CD8-positive, alpha-beta T cell (primary cell): ENCODE measurements at places on chromosomes 12 and 14.

DNA sequence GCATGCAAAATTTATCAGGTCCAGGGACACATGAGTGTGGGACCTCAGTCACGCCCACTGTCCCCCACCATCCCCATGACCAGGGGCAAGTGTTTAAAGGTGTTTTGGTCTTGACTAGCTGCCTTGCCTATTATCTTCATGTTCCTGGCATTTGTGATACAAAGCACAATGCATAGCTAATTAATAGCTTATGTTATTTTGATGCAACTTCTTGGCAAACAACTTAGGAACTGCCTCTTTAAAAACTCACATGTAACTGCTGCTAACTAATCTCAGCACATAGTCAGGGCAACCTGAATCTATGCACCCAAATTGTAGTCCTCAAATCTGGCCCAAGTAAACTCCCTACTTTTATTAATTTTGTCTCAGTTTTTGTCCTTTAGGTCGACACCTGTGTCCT, 7.4 kb upstream of the OR6J1 start:
- no peak for DNase-seq

DNA sequence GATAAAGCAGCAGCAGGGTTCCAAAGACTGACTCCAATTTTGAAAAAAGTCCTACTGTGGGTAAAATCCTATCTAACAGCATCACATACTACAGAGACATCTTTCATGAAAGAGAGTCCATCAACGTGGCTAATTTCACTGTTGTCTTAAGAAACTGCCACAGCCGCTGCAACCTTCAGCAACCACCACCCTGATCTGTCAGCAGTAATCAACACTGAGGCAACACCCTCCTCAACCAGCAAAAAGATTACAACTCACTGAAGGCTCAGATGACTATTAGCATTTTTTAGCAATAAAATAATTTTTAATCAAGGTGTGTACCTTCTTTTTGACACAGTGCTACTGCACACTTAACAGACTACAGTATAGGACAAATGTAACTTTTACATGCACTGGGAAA, 6.6 kb downstream of the CAPRIN2 start:
- DNase-seq = no peak

DNA sequence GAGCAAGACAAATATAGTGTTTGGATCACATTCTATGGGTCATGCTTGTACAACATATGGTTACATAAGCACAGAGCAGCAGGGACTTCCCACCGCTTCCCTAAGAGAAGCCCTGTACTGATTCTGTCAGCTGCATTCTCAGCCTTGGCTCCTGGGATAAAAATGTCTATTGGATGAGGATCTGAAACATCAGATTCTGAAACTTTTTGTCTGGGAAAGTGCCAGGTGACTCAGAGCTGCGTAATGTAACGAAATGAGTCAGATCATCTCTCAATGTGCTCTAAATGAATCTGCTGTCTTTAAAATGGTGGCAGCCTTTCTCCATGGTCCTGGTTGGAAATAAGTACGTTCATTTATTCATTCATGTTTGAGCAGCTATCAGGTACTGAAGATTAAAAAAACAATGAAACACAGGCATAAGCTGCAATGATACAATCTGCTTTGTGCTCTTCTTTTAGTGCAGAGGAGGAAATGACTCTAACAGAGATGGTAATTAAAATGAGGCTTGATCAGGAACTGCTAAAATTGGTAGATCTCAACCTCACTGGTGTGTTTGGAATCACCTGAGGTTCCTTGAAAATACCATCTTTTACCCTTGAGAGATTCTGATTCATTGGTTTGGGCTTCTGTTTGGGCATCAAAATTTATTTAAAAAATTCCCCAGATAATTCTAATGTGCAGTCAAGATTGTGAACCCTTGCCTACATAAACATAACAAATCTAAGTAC, 99.1 kb upstream of the NAP1L1 start:
- DNase-seq = no peak

DNA sequence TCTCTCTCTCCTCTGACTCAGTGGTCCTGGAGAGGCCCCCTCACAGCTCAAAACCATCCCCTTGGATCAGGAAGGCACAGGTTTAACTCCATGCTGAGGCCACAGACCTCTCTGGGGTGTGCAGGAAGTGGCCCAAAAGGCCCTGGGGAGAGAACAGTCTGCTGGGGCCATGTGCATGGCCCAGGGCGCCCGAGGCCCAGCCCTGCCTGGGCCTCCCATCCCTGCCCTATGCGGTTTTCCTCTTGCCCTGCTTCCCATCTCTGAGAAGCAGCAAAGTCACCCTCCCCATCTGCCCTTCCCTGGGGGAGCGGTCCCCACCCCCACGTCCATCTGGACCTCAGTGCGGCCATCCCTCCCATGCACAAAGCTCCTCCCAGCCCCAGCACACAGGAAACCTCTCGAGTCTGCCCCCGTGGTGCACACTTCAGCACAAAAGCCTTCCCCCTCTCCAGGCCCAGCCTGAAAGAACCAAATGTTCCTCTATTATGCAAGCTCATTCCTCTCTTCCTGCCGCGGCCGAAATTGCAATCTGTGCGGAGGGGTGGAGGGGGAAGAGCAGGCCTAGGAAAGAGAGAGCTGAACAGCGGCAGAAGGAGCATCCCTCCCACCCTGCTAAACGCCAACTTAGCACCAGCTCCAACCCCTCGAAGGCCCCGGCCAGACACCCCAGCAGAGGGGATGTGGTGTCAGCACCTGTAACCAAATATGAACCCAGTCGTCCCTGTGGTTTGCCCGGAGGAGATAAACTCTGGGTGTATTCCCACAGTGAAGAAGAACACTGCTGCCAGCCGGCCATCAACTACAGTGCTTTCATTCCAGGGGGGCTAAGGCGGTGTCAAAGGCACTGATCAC, 108.5 kb downstream of the SCARB1 start:
- DNase-seq = peak; percentile 22

- DNase-seq = no peak
These were observed 294.5 kb downstream of the KSR2 start for GRCh38 chr12:117674313-117674712.

DNA sequence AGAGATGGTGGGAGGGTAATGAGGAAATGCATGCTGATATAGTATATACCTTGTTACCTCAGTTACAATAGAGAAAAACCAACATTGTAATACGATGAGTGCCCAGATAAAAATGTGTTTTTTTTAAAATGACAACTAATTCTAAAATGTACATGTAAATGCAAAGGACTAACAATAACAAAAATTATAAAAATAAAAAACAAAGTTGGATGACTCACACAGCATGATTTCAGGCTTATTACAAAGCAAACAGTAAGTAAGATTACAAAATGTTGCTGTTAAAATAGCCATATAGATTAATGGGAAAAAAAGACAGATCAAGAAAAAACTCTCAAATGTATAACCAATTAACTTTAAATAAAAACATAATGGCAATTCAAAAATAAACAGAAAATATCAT, 1099.4 kb downstream of the FSCB start:
- no peak for DNase-seq

DNA sequence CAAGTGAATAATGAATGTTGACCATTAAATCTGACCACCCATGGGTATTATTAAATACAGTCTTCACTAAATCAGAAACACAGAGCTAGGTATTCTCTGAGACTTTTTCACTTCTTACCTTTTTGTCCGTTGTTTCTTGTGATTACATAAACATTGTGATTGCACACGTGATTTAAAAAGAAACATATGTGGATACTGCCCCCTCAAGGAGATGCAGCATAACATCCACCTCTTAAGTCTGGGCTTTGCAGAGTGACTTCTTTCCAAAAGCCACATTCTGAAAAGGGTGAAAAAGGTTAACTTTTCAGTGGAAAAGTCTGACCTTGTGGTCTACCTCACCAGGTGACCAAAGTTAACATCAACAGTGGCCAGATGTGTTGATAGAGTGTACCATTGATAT, 185.5 kb upstream of the FAR2 start:
- DNase-seq = peak; percentile 5

- DNase-seq = no peak
These were observed 86.3 kb downstream of the IRF2BPL start for GRCh38 chr14:76941946-76942805.

DNA sequence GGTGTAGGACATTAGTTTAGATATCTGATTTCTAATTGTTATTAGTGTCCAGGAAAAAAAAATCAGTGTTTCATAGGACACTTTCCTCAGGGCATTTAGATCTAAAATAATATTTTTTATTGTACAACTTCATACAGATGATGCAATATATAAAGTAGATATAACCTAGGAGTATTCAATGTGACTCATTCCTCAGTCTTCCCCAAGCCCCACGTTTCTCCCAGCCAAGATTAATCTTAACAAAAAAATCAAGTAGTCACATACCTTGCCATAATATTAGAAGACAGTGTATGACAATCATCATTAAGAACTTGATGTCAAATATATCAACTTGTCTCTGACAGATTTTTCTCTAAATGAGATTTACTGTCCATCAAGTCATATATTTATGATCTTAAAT, 37.1 kb downstream of the PPFIA2 start:
- DNase-seq = no peak

DNA sequence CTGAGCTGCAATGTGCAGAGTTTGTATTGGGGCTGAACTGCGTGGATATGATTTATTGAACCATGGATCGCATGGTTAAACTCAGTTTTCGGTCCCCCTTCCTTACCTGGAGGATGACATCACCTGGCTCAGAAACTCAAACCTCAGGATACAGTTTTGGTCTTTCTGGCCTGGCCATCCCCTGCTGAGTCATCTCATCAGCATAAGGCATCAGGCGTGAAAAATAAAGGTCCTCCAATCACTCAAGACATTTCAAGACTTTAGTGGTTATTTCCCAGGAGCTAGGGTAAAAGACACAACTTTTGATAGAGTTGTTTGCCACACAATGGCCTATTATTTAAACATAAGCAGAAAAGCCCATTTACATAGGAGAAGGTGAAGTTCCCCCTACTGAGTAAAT, 631.1 kb upstream of the TMEM132C start:
- DNase-seq = no peak

DNA sequence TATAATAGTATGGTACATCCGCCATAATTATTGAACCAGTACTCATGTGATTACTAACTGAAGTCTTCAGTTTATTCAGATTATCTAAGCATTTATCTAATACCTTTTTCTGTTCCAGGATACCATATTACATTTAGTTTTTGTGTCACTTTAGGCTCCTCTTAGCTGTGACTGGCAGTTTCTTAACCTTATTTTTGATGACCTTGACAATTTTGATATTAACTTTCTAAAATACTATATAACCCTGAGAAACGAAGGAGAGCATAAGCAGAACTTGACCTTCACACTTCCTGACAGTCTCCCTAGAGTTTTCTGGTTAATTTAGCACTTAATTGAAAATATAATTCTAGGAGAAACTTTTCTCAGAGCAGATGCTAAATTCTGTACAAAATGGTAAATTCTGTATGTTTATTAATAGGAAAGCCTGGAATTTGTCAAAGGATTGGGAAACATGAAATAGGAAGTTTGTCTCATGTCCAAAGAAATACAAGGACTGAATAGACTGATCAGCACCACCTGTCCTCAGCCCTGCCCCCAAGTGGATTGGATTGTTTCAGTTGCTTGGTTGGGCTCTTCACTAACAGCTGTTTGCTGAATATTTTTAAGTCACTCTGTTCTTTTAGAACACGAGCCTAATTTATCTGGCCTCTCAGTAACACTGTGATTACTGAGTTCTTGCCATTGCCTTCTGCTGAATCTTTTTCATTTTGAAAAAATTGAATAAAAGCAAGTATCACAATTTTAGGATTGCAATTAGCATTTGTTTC, 6.0 kb downstream of the BICDL1 start:
- no peak for DNase-seq

GRCh38 chr14:71089971-71090370, 182.7 kb downstream of the PCNX1 start:
- DNase-seq = no peak

DNA sequence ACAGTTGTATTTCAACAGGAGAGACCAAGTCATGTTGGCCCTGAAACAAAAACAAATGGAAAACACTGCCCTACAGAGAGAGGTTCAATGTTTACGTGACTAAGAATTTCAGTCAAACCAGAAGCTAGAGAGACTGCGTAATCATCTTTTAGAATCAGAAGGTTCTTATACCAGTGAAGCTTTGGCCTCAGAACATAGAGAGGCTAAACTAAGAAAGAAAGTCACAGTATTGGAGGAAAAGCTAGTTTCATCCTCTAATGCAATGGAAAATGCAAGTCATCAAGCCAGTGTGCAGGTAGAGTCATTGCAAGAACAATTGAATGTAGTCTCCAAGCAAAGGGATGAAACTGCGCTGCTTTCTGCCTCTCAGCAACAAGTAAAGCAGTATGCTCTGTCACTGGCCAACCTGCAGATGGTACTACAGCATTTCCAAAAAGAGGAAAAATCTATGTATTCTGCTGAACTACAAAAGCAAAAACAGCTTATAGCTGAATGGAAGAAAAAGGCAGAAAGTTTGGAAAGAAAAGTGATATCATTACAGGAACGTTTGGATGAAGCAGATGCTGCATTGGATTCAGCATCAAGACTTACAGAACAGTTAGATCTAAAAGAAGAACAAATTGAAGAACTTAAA, 32.5 kb upstream of the NUAK1 start:
- no peak for DNase-seq
